ENCODE measurements at places on chromosomes 16 and 17.

DNA sequence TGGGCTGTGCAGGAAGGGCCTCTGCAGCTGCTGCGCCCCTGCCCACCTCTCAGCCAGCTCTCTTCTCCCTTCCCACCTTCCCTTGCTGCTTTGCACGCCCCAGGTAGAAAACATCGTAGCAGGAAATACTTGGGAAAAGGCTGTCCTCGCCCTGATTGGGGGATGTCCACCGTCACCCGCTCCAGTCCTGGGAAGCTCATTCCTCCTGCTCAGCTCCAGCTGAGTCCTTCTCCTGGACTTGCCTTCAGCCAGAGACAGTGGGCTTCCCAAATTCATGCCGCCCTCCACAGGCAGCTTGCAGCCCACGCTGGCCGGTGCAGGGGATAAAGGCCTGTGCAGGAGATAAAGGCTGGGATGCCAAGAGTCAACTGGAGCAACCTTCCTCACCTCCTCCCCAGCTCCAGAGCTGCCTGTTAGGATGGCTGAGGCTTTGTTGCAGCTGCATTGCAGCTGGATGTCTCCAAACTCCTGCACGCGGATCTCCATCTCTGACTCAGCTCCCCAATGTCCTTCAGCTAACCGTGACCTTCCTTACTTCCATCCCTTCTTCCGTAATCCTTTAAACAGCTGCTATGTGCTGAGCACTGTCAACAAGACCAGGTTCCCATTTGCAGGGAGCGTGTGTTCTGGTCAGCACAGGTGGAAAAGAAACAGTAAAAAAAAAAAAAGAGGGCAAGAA is 402.0 kb upstream of the TNRC6C start:
- no peak for DNase-seq

DNA sequence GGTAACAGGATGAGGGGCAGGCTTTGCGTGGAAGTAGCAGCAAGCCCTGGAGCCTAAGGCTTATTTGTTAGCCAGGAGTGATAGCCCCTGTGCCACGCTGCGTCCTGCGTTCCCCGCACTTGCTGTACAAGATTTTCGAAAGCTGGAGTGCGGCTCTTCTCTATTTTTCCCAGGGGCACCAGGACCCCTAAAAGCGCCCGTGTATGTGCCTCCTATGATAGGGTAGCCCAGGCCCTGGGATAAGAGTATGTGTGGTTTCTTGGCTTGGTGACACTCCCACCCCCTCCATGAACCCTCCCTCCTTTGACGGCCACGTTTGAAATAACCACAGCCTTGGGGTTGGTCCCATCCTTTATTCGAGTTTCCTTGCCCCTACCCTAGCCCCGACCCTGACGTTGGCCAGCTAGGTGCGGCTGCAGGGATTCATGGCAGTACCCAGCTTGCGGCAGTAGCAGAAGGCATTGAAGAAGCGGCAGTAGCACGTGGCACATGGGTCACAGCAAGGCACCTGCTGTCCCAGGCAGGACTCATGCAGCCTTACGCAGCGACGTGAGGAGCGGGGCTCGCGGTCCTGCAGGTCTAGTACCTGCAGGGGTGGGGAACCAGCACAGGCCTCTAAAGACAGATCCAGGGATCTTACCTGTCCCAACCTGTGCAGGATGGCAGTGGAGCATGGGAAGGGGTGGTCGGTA is 968 bp downstream of the AGRP start:
- DNase-seq, result no peak

DNA sequence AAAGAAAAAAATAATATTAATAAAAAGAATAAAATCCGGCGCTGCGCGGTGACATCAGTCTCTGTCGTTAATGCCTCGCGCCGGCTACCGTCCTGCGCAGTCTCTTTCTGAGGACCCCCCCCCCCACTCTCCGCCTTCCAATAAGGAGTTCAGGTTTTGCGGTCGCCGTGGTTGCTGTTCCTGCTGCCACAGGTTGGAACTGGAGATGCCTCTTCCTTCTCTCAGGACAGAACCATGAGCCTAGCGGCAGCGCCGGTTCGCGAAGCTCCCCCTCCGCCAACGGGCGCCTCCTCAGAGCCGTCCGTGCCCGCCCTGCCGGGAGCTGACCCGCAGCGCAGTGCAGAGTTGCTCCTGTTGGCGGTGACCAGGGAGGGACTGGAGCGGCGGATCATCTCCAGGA is 2093.4 kb downstream of the TP53TG3F start:
- DNase-seq, result no peak

- DNase-seq, result no peak
These were observed 18.8 kb downstream of the CLUAP1 start for GRCh38 chr16:3519581-3519980.

DNA sequence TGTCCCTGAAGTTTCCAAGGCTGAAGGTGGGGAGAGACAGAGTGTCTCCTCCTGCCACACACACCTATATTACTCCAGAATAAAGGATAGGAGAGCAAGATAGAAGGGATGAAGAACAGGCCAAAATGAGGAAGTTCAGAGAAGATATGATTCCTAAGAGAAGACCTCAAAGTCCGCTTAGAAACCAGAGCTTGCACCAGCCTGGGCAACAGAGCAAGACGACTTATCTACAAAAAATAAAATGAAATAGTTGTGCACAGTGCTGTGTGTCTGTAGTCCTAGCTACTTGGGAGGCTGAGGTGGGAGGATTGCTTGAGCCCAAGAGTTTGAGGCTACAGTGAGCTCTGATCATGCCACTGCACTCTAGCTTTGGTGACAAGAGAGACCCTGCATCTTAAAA is 128.2 kb downstream of the HS3ST3B1 start:
- no peak for DNase-seq

- DNase-seq, result no peak
These were observed 730.2 kb upstream of the RBFOX1 start for GRCh38 chr16:6602405-6602804.

GRCh38 chr16:70534971-70535370 is 11.4 kb downstream of the SF3B3 start:
- no peak for DNase-seq

DNA sequence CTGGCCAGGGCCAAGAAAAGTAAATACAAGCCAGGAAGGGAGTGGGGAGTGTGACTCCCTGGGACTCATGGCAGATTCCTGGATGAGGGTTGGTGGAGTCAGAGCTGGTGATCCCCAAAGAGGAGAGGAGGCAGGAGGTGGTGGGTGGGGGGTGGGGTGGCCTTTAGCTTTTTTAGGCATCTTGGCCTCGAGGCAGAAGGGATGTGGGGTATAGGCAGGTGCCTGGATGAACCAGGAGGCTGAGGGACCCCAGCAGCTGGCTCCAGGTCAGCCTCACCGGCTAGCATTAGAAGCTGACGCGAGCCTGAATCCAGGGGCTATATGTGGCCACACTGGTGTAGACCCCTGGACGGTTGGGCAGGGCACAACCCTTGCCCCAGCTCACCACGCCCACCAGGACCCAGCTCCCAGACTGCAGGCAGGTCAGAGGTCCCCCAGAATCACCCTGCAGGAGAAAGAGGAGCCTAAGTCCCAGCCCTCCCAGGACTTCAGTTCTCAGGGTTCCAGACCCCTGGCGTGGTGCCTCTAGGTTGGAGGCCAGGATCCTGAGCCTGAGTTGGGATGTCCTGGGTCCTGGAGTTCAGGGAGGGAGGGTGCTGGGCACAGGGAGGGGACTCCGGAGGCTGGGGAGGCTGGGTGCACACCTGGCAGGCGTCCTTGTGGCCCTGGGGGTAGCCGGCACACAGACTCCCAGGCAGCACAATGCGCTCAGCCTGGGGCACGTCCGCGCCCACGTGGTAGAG is 2.8 kb downstream of the PRSS33 start:
- no peak for DNase-seq

GRCh38 chr16:1293921-1294656 is 15.3 kb upstream of the UBE2I start:
- DNase-seq, result no peak

- DNase-seq, result no peak
These were observed 23.9 kb upstream of the AATK start for GRCh38 chr17:81189670-81190530.

- peak; percentile 77 for DNase-seq
These were observed 40.7 kb downstream of the TBX4 start for GRCh38 chr17:61492759-61493526.

DNA sequence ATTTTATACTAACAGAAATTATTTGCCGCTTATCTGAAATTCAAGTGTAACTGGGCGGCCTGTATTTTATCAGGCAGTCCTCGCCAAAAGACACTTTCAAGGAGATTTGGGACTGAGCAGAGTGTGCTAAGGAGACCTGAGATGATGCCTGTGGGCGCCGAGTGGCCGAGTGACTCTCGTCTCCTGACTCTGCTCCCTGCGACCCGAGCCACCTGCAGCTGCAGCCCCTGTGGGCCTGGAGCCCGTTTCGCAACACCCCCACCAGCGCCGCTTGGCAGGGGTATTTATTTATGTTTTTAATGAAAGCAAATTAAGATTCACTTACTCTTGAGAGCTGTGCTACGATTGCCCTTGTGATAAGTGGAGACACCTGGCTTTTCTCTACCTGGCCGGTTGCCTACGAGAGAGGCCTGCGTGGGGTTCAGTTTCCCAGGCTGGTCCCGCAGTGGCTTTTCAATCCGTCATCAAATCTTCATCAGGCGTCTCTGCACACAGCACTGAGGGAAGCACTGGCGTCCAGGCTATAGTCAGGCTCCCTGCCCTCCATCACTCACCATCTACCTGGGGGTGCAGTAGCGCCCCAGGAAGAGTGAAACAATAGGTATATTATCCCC is 124.0 kb downstream of the SEC14L1 start:
- no peak for DNase-seq

DNA sequence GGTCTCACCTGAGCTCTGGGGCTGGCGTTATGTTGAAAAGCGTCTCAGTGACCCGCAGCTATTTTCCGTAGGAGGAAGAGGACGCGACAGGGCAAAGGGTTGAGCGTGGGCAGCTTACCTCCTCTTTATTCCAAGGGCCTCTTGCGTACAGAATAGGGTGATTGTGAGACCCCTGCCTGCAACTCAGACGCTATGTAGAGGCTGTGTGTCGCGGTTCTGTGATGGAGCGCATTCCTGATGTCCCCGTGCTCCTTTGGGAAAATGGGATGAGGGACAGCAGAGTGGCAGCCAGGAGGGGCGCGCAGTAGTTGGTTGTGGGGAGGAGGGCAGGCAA is 531 bp upstream of the CDH8 start:
- DNase-seq, result no peak

DNA sequence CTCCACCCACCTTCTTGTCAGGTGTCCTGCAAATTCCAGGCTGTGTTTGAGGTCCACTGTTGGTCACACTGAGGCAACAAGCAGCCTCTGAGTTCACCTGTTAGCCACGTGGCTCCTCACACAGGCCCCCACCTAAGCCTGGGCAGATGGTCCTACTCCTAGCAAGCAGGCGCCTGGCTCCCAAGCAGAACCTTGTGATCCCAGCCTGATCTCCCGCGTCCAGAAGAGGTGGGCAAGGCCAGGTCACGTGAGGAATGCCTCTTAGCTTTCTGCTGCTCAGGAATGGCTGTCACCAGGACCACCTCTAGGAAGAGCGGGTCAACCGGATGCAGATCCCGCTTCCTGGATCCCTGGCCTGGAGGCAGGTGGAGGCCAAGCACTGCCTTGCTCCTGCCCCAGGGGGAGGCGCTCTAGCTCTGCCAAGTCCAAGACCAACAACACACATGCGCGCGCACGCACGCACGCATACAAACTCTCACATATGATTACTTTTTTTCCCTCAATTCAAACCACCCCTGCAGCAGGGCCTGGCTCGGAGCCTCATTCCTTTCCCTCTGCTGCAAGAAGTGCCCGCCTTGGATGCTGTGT is 9.5 kb downstream of the CYB561 start:
- no peak for DNase-seq

DNA sequence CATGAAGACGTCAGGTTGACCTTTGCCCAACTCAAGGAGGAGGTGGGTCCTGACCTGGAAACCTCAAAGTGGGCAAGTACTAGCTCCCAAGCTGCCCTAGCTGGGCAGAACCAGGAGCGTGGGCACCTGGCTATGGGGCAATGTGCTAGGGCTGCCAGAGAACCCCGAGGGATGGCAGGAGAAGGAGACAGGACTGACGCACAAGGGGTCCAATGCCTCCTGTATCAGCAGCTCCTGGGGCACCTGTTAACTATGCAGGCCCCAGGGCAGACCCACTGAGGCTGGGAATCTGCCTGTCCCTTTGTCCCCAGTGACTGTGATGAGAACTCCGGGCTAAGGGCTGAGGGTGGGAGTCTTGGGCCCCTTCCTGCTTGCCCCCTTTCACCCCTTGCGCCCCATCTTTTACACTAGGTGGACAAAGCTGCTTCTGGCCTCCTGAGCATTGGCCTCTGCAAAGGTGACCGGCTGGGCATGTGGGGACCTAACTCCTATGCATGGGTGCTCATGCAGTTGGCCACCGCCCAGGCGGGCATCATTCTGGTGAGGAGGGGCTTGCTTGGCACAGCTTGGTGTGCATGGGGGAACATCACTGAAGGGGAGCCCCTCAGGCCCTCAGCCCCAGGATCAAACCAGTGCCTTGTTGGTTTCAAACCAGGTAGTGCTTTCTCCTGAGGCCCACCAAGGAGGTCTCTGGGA is 7.7 kb downstream of the CHAD start:
- DNase-seq, result no peak

DNA sequence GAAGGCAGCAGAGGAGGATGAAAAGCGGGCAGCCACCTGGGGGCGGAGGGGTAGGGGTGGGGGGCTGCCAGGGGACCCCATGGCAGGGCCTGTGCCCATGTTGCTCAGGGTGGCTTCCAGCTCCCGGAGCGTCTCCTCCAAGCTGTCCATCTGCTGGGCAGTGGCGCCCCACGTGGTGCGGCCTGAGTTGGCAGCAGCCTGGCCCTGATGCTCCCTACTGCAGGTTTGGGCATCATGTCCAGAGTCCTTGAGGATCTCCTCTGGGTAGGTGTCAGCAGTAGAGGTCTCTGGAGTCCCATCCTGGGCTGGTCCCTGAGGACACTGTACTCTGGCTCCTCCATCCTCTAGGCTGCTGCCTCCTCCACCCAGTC is 60.9 kb downstream of the SRCIN1 start:
- no peak for DNase-seq

DNA sequence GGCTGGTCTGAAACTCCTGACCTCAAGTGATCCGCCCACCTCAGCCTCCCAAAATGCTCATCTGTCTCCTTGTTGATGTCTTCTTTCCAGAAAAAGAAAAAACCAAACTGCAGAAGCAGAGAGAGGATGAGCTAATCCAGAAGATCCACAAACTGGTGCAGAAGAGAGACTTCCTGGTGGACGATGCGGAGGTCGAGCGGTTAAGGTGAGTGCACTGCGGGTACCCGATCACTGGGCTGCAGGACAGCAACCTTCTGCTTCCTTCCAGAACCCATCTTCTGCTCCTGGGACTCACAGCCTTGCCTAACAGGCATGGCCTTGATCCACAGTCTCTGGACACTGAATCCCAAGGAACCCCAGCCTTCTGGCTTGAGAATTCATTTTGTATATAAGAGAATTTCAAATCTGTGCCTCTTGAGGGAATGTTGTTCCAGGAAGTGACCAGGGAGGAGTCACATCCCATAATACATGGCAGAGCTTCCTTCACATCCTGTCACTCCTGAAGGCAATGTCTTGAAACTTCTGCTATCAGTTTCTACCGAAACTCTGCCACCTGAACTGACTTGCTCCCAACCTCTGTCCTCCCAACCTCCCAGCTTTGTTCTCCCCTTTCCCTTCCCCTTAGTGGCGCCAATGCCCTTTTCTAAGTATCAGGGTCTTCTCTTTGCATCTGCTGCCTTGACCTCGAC is 61.7 kb downstream of the MARF1 start:
- DNase-seq, result no peak

- DNase-seq, result no peak
These were observed 45.5 kb downstream of the ZCCHC14 start for GRCh38 chr16:87447323-87447722.

GRCh38 chr17:74842599-74843351 is 16.9 kb downstream of the GRIN2C start:
- no peak for DNase-seq
